Effector memory CD8-positive, alpha-beta T cell (primary cell): ENCODE measurements at places on chromosomes 5 and 9.

DNA sequence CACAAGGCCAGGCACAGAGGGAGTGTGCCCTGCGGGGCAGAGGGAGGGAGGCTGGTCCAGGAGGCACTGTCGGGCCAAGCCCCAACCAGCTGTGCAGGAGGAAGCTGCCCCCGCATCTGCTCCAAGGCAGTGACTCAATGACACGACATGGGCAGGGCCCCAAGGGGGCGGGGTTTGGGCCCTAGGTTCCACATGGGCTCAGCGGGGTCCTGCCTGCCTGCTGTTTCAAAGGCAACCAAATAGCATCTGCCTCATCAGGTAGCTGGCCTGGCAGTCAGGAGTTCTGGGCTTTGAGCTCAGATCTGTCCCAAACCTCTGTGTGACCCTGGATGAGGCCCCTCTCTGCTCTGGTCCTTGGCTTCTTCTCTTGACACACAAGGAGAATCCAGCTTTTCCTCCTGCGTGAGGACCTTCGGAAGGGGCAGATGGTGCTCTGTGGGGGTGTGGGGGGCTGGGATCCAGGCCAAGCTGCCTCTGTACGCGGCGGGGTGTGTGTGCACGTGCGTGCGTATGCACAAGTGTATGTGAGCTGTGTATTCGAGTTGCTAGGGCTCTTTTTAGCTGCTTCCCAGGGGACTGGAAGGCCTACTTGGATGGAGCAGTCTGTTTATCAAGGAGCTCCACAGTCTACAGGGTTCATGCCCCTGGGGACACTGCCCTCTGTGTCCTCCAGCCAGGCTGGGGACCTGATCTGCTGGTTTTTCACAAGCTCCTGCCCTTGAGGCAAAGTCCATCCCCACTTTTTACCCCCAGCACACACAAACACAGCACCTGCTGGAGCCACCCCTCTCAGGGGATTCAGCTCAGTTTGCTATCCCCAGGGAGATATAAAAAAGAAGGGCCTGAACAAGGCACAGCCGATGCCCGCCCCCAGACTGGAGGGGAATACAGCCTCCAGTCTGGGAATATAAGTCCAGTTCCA is 138.9 kb downstream of the RGS3 start:
- DNase-seq, result no peak

DNA sequence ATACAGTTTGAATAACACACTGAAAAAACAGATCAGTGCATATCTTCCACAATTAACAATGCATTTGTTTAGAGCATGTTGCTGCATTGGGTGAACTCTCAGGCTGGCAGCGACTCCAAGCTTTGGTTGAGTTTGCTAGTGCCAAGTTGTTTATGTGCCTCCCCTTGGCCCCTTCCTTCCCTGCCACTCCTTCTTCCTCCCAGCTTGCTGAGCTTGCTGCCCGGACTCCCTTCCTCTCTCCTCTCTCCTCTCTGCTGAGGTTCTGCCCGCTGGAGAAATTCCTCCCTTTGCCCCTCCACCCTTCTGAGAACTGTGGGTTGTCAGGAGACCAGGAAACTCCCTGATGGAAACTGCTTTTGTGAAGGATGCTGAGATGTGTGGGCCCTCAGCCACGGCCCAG is 247.3 kb downstream of the PDZD2 start:
- DNase-seq, result no peak

GRCh38 chr9:6354072-6354686 is 26.0 kb downstream of the TPD52L3 start:
- peak; percentile 37 for DNase-seq

DNA sequence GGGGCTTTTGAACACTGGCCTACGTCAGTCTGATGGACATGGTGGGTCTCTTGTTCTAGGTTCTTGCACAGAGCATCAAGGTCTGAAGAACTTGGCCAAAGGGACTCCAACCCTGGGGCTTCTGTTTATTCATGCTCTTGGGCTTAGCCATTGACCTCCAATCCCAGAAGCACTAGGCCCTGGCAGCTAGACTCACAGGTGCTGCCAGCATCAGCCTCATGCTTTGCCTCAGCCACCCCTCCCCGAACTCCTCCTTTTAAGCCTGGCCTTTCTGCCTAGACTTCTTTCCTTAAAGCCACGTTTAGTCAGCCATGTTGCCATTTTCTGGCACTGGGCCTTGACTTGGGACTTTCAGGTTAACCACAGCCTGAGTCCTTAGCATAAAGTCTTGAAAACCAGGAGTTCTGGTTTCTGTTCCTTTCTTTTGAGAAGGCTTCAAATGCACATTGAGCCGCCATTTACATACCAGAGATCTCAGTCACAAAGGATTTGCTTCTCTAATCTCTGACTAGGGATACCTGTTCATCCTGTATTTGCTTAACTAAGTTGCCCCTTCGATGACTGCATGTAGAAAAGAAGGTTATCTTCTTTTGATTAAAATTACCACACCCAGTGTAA is 54.7 kb downstream of the ANGPTL2 start:
- no peak for DNase-seq

DNA sequence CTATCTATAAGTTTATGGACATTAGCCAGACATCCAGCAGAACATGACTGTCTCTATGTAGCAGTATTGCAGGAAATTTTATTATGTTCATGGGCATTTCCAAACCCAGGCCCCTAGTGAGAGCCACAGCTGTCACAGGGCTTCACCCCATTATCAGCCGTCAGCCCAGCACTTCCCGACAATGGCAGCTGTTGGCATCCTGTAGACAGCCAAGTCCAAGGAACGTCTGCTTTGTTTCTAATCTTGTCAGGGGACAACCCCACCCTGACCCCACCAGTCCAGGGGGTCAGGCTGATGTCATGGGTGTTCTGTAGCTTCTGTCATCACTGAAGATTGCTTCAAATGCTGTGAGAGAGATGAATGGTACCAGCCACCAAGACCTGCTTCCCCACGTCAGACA is 565.3 kb upstream of the BRINP1 start:
- no peak for DNase-seq

GRCh38 chr5:77249475-77249874 is 39.0 kb downstream of the PDE8B start:
- no peak for DNase-seq

- no peak for DNase-seq
These were observed 57.5 kb downstream of the COL23A1 start for GRCh38 chr5:178532666-178533065.

- DNase-seq, result no peak
These were observed 48.5 kb upstream of the ABL1 start for GRCh38 chr9:130786526-130786925.

DNA sequence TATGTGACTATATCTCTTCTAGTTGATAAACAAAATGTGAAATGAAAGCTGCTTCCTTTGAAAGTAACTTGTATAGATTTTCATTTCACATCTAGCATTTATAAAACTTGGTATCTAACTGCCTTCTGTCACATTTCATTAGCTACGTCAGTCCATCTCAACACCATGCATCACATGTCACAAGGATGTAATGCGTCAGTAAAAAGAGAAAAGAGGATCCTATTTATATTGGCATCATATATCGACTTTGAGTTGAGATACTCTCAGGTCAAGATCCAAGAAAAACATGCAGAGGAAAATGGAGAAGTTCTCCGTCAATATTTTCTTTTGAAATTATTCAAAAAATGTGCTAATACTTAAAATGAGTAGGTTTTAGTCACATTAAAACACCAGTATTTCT is 1211.2 kb downstream of the EFNA5 start:
- DNase-seq, result no peak

DNA sequence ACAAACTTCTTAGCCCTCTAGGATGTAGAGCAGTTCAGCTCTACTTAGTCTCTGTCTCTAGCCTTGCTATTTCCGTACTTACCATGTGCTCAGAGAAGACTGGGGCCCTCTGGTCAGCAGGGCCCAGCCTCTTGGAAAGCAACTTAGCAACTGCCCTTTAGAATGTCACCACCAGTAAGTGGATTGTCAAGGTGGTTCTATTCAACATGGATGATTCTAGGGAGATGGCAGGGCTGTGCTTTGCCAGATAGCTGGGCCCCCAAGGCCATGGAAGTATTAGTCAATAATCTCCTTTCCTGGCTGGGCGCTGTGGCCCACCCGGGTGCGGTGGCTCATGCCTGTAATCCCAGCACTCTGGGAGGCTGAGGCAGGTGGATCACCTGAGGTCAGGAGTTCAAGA is 177.6 kb upstream of the MVB12B start:
- DNase-seq, result no peak

GRCh38 chr9:110115341-110115820 is 92.6 kb downstream of the C9orf152 start:
- no peak for DNase-seq

DNA sequence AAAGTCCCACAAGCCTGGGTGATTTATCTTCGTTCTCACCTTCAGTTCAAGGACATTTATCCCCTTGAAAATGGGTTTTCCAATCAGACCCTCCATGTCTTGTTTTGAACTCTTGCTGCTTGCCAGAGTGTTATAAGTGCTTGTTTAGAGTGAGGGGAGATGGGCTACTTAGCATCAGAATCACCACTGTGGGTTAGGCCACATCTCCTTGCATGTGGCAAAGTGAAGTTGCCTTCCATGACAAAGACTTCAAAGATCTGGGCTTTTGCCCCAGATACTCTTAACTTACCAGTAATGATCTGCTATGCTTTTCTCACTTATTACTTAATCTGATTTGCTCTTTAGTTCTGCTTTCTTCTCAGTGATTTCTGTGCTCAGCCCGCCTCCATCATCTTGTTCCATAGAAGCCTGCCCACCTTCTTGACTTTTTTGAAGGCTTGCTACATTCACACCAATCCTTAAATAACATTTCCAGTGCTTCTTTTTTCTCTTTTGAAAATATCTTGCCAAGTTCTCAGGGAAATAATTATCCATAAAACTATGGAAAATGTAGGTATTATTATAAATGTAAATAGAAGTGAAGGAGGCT is 39.0 kb downstream of the GPR21 start:
- no peak for DNase-seq

- peak; percentile 44 for DNase-seq
These were observed 7.1 kb upstream of the AFAP1L1 start for GRCh38 chr5:149264439-149265067.

- DNase-seq, result no peak
These were observed 35.1 kb downstream of the TDRD7 start for GRCh38 chr9:97447001-97447400.

DNA sequence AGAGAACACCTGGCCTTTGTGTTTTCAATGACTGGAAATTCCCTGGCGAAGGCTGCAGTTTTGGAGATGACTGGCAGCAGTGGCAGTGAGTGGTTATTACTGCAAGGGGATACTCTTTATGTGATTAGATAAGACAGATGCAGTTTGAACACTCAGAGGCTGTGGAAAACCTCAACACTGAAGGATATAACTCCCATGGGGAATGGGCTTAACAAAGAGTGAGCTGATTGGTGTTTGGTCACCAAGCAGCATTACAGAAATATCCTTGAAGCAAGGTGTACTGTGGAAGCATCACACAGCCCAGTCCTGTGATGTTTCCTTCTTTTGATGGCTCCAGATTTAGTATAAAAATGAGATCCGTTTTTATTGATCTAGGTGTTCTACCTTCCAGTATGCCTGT is 490.7 kb upstream of the PTPRD start:
- no peak for DNase-seq

- DNase-seq, result no peak
These were observed 10.9 kb downstream of the FAT2 start for GRCh38 chr5:151580239-151580638.

GRCh38 chr5:128196791-128197190 is 113.2 kb downstream of the SLC12A2 start:
- no peak for DNase-seq

DNA sequence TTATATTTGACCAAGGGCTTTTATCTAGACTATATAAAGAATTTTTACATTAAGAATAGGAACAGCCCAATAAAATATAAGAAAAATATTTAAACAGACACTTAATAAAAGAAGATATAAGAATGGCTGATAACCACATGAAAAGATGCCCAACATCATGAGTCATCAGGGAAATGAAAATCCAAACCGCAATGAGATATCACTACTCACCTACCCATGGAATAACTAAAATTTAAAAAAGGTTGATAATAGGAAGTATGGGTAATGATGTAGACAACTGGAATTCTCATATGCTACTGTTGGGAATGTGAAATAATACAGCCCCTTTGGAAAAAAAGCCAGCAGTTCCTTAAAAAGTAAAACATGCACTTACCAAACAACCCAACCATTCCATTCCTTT is 206.9 kb upstream of the PCSK5 start:
- no peak for DNase-seq

DNA sequence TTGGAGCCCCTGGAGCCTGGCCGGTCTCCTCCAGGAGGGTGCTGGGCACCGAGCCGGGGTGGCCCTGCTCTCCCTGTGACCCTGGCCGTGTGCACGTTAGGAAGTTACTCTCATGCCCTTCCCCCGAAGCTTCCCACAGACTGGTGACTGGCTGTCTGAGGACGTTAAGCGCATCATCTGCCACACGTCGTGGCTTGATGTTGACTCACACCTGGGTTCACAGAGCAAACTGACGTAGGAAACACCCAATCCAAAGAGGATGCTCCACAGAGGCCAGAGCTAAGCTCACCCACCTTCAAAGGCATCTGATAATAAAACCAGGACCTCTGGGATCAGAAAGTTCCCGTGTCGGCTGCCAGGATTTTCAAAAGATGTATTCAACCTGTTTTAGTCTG is 152.9 kb upstream of the PHYKPL start:
- DNase-seq, result no peak

- DNase-seq, result no peak
These were observed 189.7 kb downstream of the PALM2AKAP2 start for GRCh38 chr9:109969573-109970237.

DNA sequence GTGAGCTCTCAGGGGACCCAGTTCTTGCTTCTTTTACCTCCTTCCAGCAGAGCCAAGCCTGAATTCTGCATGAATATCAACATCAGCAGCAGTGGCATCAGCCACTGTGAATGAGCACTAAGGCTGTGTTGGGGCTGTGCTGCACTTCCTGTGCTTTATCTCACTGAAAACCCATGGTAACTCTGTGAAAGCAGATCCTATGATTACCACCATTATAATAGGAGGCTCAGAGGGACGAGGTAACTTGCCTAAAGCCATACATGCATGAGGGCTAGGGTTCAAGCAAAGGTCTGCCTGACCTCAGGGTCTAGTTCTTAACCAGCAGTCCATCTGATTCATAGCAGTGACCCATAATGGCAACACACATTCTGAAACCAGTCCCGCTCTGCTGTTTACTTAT is 60.5 kb upstream of the RAPGEF1 start:
- no peak for DNase-seq

GRCh38 chr9:127852829-127853228 is 1.6 kb downstream of the ENG start:
- DNase-seq, result no peak

DNA sequence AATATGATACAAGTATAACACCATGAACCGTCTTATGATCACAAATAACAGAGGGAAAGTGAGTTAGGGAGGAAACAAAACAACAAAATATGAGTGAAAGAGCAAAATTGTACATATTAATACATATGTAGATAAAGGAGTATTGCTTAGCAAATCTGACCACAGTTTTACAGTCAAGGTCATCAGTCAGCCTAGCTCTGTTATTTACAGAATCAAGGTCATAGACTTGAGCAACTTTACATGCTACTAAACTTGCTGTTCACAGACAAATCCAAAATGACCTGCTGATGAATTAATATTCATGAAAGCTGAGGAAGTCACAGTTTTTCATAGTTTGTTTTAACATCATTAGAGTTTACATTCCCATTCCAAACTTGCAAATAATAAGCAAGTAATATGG is 1387.7 kb upstream of the ACO1 start:
- no peak for DNase-seq

- DNase-seq, result no peak
These were observed 30.5 kb downstream of the ADAMTS2 start for GRCh38 chr5:179314606-179315355.

GRCh38 chr9:38016375-38017135 is 52.5 kb downstream of the SHB start:
- DNase-seq, result no peak
